ENCODE measurements at places on chromosomes 11 and 22.

- no peak for DNase-seq
Observed at GRCh38 chr11:127226949-127227348, 226.4 kb upstream of the KIRREL3 start.

- DNase-seq, result no peak
Observed at GRCh38 chr11:20760811-20761210, 91.4 kb downstream of the NELL1 start.

GRCh38 chr11:16612566-16613261 is 125.7 kb upstream of the C11orf58 start:
- DNase-seq, result no peak

DNA sequence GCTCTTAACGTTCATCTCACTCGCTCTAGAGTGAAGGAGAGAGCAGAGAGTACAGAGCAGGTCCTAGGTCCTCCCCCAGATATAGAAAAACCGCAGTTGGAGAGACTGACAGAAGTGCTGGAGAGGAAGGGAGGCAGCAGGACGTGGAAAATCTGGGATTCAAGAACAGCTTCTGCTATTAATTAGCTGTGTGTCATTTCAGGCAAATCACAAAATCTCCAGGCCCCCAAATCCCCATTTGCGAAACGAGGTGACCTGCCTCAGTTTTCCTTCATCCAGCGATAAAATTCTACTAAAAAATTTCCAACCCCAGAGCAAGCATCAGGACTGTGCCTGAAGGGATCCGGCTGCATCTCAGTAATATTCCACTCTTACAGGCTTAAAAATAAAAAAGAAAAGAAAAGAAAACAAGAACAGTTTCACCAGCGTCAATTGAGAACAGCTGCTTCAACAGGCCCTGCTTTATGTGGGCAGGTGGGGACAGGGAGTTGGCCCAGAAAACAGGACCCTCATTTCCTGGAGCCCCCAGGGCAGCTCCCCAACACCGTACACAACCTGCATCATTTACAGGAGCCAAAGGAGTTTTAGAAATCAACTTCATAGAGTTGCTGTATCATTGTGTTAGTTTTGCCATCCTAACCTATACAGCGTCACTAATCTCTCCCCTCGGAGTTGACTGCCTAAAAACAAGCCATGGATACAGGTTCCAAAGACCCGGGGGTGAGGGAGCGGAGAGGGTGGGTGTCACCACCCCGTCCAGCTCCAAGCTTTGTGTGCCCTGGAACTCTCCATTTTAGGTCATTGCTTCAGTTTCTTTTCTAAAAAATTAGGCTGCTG is 2.3 kb upstream of the MALAT1 start:
- no peak for DNase-seq

- DNase-seq, result no peak
Observed at GRCh38 chr22:41893591-41894375, 21.1 kb downstream of the SHISA8 start.
